ENCODE measurements at places on chromosomes 6 and 20.

GRCh38 chr6:114085211-114085610 lies 114.3 kb upstream of the HDAC2 start:
- no peak for DNase-seq
- no peak overlapping the region for H3K4me3 ChIP-seq
- no peaks in the 10 kb centered on the region for H3K36me3 ChIP-seq

DNA sequence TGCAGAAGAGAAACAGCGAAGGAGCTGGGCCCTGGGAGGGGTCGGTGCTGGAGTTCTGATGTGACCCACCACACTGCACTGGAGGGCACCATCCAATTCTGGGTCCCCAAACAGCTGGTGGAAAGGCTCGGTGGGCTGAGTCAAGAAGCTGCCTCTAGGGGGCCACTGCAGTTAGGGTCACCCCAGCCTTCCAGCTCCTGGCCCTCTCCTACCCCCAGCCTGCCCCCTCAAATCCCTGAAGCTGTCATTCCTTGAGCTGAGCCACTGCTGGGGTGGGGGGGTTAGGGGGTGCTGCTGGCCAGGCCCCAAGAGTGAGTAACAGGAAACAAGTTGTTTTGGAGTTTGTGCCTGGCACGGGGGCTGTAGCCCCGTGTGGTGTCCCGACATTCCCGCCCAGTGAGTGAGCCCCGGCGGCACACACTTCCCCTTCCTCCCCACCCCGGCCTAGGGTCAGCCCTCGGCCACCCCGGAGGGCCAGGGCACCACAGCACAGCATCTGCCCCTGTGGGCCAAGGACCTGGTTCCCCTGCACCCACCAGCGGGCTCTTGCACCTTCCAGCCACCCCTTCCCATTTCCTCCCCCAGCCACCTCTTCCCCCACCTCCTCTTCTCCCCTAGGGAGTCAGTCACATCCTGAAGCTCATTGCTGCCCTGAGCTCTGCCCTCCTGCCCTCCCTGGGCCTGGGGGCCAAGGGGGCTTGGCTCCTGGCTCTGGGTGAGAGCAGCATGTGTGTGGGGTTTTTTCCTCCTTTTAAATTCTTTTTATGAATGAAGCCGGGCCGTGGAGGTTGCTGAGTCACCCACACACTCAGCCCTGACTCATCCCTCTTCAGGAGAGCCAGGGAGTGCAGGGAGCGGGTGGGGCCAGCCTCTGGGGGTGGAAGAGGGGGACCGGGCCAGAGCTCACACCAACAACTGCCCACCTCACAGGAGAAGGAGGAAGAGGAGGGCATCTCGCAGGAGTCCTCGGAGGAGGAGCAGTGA lies 4.6 kb downstream of the SMIM29 start:
- H3K27me3 ChIP-seq: no peaks in the 10 kb centered on the region
- H3K36me3 ChIP-seq: peaks cover 33% of the 10 kb centered on the region
- H3K4me1 ChIP-seq: peaks cover 67% of the 10 kb centered on the region
- no peak overlapping the region for H3K4me3 ChIP-seq
- no peak overlapping the region for H3K27ac ChIP-seq

GRCh38 chr6:166274163-166274562 lies 34.0 kb downstream of the PRR18 start:
- H3K27me3 ChIP-seq: peaks cover 37% of the 10 kb centered on the region
- no peaks in the 10 kb centered on the region for H3K36me3 ChIP-seq
- H3K4me1 ChIP-seq: no peaks in the 10 kb centered on the region
- H3K4me3 ChIP-seq: no peak overlapping the region

DNA sequence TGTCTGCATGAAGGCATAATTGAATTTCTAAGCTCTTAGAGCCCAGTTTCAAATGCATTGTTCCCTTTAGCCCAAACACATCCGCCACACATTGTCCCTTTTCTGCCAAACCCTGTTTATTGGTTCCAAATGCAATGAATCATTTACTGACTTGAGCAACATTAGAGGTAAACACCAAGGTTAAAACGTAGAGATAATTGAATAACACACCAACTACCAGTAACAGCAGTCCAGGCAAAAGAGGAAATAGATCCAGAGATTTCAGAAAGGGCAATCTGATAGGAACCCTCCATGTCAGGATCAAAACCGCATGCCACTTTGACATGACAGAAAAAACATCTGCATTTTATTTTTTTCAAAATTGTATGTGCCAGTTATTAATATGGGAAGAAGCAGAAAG lies 114.8 kb downstream of the PKHD1 start:
- H3K36me3 ChIP-seq: no peaks in the 10 kb centered on the region
- H3K27ac ChIP-seq: no peak overlapping the region
- no peaks in the 10 kb centered on the region for H3K4me1 ChIP-seq
- H3K27me3 ChIP-seq: no peaks in the 10 kb centered on the region
- H3K4me3 ChIP-seq: no peak overlapping the region

DNA sequence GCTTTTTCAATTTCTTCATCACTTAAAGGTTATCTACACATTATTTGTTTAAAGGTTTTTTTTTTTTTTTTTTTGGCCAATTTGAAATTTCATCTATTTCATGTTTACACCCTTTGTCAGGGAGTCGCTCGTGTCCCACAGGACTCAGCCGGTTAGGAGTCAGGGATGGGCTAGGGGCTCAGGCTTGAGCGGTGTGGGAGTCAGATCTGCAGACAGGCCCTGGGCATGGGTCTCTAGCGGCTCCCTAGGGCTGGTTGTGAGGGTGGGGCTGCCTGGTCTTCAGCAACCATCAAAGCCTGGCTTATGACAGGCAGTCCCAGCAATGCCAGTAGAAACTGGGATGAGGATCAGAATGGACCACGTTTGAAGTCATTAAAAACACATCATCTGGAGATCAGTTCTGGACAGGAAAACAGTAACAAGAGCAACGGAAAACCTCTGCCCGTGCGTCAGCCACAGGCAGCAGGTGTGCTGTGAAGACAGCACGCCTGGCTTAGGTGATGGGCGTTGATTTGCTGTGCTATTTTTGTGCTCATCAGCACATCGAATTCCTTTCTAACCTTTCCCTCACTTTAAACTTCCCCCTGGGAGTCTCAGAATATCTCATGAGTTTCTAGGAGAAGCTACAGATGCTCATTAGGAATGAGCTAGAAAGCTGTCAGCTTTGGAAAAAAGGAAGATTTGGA lies 91.3 kb upstream of the MPC1 start:
- H3K36me3 ChIP-seq: no peaks in the 10 kb centered on the region
- no peak overlapping the region for H3K4me3 ChIP-seq
- H3K27ac ChIP-seq: no peak overlapping the region
- H3K4me1 ChIP-seq: no peaks in the 10 kb centered on the region
- no peaks in the 10 kb centered on the region for H3K27me3 ChIP-seq

DNA sequence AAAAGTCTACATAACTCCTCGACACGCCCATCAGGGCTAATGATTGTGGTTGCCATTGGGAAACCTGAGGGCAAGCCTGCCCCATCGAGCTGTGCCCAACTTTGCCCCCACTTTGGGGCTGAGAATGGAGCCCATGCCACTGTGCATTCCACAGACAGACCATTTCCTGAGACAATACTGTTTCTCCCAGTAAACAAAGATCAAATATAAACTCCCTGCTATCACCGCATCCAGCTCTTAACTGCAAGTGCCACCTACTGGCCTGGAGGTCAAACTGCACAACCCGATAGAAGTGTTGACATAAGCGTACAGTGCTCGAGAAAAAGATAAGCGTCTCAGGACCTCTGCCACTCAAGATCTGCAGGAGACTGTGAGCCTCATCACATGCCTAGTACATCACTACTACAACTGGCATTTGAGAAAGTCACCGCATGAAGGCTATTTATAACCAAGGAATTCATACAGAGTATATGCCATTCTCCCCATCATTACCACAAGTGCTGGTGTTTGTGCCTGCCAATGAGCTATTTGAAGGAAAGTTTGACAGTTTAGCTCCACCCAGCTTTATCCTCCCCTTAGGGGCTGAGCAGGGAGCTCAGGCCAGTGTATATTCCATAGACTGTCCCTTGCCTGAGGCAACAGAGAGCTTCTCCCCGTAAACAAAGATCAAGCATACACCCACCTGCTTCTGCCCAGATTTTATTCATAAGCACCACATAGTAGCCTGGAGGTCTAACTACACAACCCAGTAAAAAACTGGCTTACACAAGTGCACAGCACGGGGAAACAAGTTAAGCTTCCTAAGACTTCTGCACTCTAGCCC lies 4.5 kb upstream of the DEFB126 start:
- H3K4me1 ChIP-seq: no peaks in the 10 kb centered on the region
- H3K27me3 ChIP-seq: no peaks in the 10 kb centered on the region
- DNase-seq: no peak
- H3K36me3 ChIP-seq: no peaks in the 10 kb centered on the region
- no peak overlapping the region for H3K4me3 ChIP-seq
- H3K27ac ChIP-seq: no peak overlapping the region
